ENCODE measurements at places on chromosomes 2 and 18.

- no peak for DNase-seq
Measured at GRCh38 chr2:10325278-10326145, 22.8 kb downstream of the HPCAL1 start.

GRCh38 chr18:7116001-7116730 lies 1.4 kb downstream of the LAMA1 start:
- DNase-seq: peak; percentile 2

GRCh38 chr2:184628051-184628450 lies 29.7 kb downstream of the ZNF804A start:
- DNase-seq: no peak

DNA sequence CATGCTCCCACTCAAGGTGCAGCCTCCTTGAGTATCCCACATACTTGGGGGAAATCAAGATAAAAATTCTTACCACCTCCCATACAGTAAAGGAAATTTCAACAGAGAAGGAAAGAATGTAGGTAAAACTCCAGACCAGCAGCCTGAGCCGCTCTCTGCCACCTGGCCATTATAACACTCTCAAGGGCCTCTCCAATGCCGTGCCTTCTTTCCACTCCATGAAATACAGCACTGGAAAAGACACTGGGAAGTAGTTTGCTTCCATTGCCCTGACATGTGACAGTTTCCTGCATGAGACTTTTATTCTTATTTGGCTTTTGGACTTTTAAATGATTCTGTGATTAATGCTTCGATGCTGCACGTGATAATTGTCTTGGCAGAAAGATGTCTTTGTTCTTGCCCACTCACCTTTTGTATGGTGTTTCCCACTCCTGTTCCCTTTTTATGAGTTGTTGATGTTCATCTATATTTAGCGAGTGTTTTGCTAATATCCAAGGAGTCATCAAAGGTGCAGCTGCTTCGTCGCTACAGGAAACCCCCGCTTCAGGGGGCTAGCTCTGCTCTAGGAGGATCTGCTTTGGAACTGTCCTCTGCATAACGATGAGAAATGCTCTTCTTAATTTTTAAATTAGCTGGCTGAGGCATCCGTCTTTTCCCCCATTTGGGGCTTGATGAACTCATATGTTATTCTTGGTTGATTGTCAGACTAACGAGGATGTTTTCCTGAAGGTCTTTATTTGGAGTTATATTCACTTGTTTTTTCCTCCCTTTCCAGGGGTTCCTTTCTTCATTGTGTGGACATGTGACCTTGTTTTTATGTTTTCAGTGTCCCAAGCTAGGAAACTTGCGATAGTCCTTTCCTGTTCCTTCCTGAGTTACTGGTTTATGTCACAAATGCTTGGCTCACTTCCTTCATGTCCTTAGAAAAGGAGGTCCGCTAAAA lies 179.4 kb downstream of the TXNL1 start:
- no peak for DNase-seq

DNA sequence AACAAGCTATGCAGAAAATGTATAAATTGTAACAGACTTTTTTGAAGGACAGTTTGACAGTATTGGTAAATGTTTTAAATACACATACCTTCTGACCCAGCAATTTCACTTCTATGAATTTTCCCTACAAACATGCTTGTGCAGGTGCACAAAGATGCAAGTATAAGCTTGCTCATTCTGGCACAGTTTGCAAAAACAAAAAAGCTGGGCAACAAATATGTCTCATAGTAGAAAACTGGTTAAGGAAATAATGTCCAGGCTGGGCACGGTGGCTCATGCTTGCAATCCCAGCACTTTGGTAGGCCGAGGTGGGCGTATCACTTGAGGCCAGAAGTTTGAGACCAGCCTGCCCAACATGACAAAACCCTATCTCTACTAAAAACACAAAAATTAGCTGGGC lies 96.9 kb upstream of the NEDD4L start:
- no peak for DNase-seq

DNA sequence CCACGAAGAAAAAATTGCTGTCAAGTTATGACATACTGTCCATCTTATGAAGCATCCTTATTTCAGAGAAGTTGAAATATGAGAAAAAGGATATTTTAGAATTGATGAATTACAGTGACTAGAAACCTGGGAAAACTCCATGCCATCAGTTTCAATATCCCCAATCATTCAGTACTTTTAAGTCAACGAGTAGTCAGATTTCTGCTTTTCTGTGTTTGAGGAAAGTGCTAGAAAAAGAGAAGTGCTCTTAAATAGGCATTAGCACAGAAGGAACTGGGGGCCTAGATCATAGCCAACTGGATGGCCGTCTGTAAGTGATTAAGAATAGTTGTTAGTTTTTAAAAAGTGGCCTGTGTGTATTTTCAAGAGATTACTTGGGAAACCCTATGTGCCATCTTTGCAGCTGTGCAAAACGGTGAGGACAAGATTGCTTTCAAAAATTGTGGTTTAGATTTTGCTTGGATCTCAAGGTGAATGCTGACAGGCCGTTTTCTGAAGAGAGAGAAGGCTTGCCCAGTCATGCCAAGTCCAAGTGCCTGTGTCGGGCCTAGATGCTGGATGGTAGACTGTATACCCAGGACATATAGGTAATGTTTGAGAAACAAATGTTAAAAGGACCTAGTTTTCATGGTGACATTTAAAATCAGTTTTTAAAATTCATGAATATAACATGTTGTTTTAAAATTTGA lies 5.1 kb downstream of the NEDD4L start:
- no peak for DNase-seq

DNA sequence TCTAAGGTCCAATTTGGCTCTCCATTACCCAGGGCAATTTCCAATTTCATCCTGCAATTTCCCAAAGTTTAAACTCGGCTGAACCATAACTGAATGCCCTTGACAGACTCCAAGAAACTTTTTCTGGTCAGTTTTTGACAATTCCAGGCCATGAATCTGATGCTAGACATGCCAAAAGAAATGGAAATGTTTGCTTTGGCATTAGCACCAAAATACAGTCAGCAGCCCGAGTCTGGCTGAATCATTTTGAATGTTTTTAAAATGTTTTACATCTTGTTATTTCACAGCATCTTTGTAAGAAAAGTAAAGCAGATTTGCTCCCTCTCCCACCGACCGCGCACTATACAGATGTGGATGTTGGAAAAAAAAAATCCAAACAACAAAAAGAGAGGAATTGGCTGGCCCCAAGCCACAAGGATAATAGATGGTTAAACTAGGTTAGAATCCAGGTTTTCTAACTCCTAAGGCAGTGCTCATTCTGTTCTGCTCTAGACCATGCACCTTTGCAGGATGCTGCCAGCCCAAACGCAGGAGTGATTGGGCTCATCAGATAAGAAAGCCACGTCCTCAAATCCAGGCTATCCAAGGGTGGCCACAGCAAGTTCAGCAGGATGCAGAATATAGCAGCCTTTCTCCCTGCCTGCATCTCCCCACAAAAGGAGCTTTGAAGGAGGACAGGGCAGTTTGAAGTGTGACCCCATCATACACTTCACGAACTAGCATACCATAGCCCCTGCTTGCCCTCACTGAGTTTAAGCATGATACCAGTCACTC lies 167.5 kb downstream of the ALK start:
- DNase-seq: peak; percentile 62

- DNase-seq: no peak
Measured at GRCh38 chr18:75208155-75208835, 644 bp downstream of the PTGR3 start.

- no peak for DNase-seq
Measured at GRCh38 chr2:136137982-136138381, 20.0 kb upstream of the CXCR4 start.

DNA sequence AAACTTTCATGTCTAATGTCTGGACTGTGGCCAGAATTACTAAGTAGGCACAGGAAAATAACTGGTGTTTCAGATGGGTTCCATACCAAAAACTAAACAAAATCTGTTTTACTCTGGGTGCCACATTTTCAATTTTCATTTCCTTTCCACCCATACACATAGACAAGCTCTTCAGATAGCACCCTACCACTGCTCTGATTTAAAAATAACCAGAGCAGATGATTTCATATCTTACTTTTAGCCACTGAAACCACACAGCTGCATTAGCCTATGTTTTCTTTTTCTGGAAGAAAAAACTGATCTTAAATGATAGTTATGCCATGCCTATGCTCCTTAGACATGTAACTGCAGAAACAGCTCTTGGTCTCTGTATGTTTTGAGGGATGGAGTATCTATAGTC lies 647.6 kb downstream of the CPS1 start:
- DNase-seq: no peak

- no peak for DNase-seq
Measured at GRCh38 chr2:174615871-174616436, 18.4 kb upstream of the WIPF1 start.

- DNase-seq: peak; percentile 84
Measured at GRCh38 chr18:48902856-48903601, 47.7 kb downstream of the SMAD7 start.

DNA sequence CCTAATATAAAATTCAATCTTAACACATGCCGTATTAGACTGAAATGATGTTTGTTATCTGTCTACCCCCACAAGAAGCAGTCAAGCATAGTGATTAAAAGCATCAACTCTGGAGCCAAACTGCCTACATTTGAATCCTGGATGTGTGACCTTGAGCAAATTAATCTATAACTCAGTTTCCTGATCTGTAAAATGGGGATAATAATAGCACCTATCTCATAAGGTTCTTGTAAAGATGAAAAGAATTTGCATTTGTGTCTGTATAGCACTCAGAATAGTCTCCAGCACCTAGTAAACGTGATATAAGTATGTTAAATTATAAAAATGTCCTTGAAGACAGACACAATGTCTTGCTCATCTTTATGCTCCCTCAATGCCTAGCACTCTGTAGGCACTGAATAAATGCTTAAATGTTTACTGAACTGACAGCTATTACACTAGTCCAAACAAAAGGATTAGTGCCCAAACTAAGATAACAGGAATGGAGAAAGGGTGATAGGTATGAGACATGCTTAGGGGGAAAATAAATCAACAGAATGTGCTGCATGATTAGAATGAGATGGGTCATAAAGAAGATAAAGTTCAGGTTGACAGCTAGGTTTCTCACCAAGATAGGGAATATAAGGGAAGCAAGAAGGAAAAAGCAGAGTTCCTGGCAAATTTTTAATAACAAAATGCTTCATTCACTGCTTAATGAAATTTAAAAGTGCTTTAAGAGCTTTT lies 180.6 kb downstream of the ATAD2B start:
- no peak for DNase-seq

DNA sequence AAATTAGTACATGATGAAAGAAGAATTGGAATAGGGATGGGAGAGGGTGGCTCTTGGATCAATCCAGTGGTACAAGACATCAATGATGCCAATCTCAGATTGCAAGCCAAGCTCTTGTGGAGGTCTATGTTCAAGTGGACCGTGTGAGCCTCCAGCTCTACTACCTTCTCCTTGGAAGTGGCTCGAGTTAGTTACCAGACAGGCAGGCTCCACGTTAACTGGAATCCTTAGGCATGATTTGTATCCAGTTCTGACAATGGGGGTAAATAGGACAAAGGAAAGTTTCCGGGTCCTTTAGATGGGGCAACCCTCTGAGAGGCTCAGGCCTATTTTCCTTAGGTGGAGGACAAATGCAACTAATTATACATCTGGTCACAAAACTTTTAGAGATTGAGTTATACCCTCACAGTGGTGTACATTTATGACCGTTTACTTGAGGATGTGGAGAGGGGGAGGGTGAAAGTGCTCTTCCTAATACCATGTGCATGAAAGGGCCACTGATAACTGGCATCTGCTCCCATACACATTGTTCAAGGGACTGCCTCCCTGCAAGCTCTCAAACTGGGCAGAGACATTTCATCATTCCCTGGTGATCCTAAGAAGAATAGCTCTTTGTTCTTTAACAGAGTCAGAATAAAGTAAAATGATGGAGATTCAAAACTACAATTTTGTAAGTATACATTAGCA lies 180.2 kb downstream of the SOCS6 start:
- DNase-seq: no peak

DNA sequence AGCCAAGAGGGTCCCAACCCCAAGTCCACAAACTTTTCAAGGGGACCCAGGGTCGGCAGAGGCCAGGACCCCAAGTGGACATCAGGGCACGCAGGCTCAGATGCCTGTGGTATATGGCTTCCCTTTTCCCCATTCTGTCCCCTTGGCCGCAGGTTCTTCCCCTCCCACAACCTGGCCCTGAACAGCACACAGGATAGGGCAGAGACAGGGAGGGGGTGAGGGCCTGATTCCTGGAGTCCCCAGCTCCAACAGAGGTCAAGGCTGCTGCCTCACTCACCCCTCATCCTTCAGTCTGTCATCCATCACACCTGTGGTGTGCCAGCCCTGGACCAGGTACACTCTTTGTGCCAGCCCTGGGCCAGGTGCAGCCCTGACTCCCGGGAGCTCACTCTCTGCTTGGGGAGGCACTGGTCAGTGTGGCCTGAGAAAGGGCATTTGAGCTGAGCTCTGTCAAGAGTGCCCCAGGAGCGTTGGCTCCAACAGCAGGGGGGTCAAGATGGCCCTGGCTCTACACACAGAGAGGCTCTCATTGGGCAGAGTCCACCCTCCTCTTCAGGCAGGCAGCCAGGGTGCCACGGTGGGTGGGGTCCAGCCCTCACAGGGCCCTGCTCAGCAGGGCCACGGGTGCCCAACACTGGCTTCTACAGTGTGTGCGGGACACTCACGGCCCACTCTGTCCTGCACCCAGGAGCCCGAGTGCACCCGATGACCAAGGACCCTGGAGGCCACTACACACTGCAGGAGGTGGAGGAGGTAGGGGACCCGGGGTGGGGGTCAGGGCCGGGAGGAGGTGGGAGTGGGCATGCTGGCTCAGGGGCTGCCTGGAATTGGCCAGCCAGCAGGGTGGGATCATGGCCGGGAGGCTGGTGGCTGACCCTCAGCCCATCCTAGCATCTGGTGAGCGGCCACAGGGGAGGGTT lies 1.6 kb downstream of the AGXT start:
- no peak for DNase-seq

- no peak for DNase-seq
Measured at GRCh38 chr2:233234264-233234663, 17.2 kb upstream of the ATG16L1 start.

- no peak for DNase-seq
Measured at GRCh38 chr18:49225160-49225559, 235.3 kb downstream of the DYM start.

- DNase-seq: no peak
Measured at GRCh38 chr2:211358504-211358903, 802.1 kb downstream of the CPS1 start.

DNA sequence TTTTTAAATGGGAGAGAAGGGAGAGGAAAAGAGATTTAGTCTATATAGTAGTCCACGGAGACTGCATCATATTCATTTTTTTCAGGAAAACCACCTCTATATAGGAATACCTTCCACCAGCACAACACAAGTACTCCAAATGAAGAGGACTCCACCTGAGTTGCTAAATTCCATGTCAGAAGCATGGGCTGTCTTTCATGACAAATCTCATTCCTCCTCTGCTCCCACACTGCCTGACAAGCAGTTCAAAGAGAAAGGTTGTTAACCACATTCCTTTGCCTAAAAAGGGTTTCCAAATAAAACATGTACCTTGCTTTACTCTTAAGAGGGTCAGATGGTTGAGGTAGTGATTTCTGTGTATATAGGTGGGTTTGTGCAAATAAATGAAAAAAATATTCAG lies 122.0 kb downstream of the TMEFF2 start:
- DNase-seq: no peak

- DNase-seq: no peak
Measured at GRCh38 chr2:36609507-36609906, 11.5 kb upstream of the FEZ2 start.

Data from astrocyte of the cerebellum (primary cell).